ENCODE measurements at places on chromosomes 2 and 18.

DNA sequence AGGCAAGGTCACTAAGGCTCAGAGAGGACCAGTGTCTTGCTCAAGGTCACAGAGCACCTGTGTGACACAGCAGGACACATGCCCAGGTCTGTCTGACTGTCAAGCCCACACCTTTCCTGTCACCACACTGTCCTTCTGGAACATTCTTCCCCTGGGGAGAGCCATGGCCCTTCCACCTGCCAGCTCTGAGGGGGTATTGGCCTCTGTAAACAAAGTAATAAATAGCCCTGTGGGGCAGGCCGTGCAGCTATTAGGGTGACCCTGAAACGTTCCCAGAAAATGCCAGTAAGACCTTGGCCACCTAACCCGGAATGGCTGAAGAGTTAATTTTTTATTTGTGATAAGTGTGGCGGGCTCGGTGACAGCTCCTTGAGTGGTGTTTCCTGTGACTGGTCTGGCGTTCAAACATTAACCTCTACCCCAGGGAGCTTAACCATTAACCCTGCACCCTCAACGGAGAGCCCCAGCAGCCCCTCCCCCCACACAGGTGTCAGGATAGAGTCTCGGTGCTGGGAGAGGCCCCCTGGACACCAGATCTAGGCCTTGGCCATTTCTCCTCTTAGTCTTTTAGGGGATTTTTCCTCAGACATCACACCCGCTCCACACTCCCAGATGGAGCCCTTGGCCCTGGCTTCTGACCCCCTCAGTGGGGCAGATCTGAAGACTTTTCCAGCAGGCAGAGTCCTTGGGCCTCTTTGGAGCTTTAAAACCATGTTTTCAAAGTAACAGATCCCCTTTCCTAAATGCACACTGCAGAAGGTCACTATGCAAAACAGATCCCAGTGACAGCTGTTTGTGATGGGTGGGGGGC is 36.6 kb downstream of the SCTR start:
- DNase-seq: no peak

DNA sequence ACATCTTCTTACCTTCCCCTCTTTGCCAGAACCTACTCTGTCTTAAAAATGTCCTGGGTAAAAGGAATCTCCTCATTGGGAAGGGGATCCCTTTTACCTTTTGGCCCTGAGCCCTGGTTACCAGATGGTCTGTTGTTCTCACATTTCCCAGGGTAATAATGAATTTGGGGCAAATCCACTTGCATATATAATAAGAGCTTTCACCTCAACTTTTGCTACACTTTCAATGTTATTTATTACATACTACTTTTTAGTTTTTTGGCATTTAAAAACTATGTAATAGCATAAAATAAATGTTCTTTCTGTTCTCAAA is 15.0 kb downstream of the CERS6 start:
- DNase-seq: no peak

DNA sequence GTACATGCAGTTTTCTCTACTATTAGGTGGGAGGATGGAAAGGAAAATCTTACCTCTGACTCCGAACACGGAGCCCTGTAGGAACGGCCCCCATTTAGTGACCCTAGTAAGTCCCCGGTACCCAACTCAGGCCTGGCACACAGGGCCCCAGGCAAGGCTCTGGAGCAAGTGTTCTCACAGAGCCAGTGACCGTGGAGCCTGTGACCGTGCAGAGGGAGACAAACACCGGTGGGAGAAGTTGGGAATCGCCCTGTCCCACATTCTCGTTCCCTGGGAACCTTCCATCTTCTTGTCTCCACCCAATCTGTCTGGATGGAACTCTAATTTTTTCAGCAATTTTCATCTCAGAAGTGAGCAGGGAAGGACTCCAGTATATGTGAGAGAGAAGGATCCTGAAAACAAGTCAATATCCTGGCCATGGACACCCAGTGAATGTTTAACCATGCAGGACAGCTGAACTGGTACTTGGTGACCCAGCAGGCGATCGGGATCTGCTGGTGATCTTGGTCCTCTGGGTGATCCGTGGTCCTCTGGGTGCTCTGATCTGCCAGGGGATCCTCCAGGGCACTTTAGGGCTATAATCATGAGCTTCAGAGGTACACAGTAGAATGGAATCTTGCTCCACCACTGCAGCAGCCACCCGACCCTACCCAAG is 348.6 kb upstream of the ID2 start:
- no peak for DNase-seq

DNA sequence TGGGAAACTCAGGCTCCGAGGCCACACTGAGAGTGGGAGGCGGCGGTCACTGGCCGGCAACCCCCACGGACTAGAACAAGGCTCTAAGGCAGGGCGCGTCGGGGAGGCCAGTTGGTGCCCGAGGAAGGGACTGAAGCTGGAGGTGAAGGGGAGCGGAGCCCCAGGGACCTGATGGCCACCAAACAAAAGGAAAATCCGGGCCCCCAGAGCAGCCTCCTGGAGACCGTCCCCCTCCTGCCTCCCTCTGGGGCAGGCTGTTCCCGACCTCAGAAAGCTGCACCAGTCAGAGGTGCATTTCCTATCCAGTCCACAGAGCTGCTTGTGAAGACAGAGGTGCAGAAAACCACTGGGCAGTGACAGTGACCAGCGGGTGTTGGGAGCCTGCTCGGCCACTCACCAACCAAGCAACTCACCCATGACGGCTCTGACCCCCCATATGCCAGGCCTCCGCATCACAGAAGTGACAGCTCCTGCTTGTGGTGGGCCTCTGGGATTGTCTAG is 172.7 kb downstream of the TWIST2 start:
- DNase-seq: no peak

DNA sequence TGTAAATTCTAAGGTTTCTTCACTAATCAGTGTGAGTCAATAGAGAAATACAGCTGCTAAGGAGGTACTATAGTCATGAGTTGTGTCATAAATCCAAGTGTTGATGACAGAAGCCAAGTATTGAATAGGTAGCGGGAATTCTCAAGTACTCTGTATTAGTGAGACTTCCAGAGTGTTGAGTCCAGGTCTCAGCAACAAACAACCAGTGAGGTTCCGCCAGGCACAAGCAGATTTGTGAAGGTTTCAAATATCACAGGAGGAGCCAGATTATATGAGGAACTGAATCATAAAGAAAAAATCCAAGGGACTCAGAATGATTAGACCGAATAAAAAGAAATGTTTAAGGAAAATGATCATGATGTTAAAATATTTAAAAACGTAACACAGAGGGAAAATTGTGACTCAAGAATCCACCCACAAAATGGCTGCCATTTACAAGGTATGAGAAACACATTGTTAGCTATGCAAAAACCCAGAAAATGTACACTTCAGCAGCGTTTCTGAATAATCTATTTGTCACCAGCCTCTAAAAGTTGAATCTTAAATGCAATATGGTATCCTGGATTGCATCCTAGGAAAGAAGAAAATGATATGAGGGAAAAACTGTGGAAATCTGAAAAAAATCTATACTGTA is 27.3 kb upstream of the EVA1A start:
- DNase-seq: no peak

- DNase-seq: no peak
These were observed 39.8 kb downstream of the FAM98A start for GRCh38 chr2:33559328-33559727.

Data from ureter (tissue), 1 donor.